Bronchial smooth muscle cell (primary cell): ENCODE measurements at places on chromosomes 16 and 17. TPM values are rescaled to one million over a fixed set of nuclear protein-coding genes. Genes with fewer than 3 reads are reported as not detected.

DPEP3 gene
- total RNA-seq = not detected in 2 replicates

PPM1E gene
- total RNA-seq = under 0.01 TPM in 1 of 2 replicates, not detected in the other

VASN gene
- 57.5 and 98.9 TPM in 2 replicates for total RNA-seq

MVD gene
- total RNA-seq = 59.0 and 67.1 TPM in 2 replicates

CHST5 gene
- not detected in 2 replicates for total RNA-seq

ZPBP2 gene
- not detected in 2 replicates for total RNA-seq

ADAMTS18 gene
- under 0.01 TPM in 1 of 2 replicates, not detected in the other for total RNA-seq

ZNF232 gene
- total RNA-seq = 6.3 and 7.7 TPM in 2 replicates

CCDC200 gene
- total RNA-seq = 0.16 TPM in 1 of 2 replicates, not detected in the other

CDYL2 gene
- total RNA-seq = 1.0 and 2.0 TPM in 2 replicates

RNF157 gene
- total RNA-seq = 0.32 and 0.34 TPM in 2 replicates

DNAH2 gene
- under 0.01 and 0.16 TPM in 2 replicates for total RNA-seq

DNAI2 gene
- not detected in 2 replicates for total RNA-seq

MMP25 gene
- total RNA-seq = under 0.01 TPM in 1 of 2 replicates, not detected in the other

TPSG1 gene
- not detected in 2 replicates for total RNA-seq

HSD17B1 gene
- 1.5 and 5.7 TPM in 2 replicates for total RNA-seq

EVPLL gene
- not detected in 2 replicates for total RNA-seq

CORO1A gene
- 0.60 and 0.79 TPM in 2 replicates for total RNA-seq

CSF3 gene
- total RNA-seq = 0.16 TPM in 1 of 2 replicates, not detected in the other

RAC3 gene
- 5.4 and 5.7 TPM in 2 replicates for total RNA-seq

MT4 gene
- not detected in 2 replicates for total RNA-seq

NOL3 gene
- total RNA-seq = 18.1 and 36.8 TPM in 2 replicates

CLEC10A gene
- not detected in 2 replicates for total RNA-seq

HBM gene
- not detected in 2 replicates for total RNA-seq

CDC42EP4 gene
- total RNA-seq = 29.3 and 46.3 TPM in 2 replicates

NTN1 gene
- total RNA-seq = 0.16 and 1.0 TPM in 2 replicates

SLC2A4 gene
- total RNA-seq = 0.09 and 0.16 TPM in 2 replicates

FAM171A2 gene
- 4.1 and 8.8 TPM in 2 replicates for total RNA-seq

TEKT5 gene
- total RNA-seq = 0.34 TPM in 1 of 2 replicates, not detected in the other

KRT9 gene
- total RNA-seq = not detected in 2 replicates

DNAAF8 gene
- total RNA-seq = 0.63 and 0.94 TPM in 2 replicates

HS3ST3A1 gene
- 11.2 and 26.8 TPM in 2 replicates for total RNA-seq

CLDN7 gene
- 4.2 and 16.5 TPM in 2 replicates for total RNA-seq

MYO1C gene
- total RNA-seq = 115 and 135 TPM in 2 replicates

PRSS53 gene
- total RNA-seq = 1.4 TPM in 2 replicates

CCL4L2 gene
- 0.17 TPM in 1 of 2 replicates, not detected in the other for total RNA-seq

SALL1 gene
- 0.16 and 0.34 TPM in 2 replicates for total RNA-seq

CCL7 gene
- total RNA-seq = not detected in 2 replicates

PRAC1 gene
- not detected in 2 replicates for total RNA-seq

NTN3 gene
- 1.2 and 1.4 TPM in 2 replicates for total RNA-seq

PRR29 gene
- total RNA-seq = 0.47 and 0.52 TPM in 2 replicates

ITGB3 gene
- 4.7 and 7.2 TPM in 2 replicates for total RNA-seq

PITPNM3 gene
- total RNA-seq = 0.26 and 0.63 TPM in 2 replicates

WNT3 gene
- 0.32 and 0.86 TPM in 2 replicates for total RNA-seq
